ENCODE measurements at places on chromosomes 13 and 19.

- DNase-seq, result no peak
Measured at GRCh38 chr13:99326012-99326411, 18.8 kb upstream of the GPR183 start.

DNA sequence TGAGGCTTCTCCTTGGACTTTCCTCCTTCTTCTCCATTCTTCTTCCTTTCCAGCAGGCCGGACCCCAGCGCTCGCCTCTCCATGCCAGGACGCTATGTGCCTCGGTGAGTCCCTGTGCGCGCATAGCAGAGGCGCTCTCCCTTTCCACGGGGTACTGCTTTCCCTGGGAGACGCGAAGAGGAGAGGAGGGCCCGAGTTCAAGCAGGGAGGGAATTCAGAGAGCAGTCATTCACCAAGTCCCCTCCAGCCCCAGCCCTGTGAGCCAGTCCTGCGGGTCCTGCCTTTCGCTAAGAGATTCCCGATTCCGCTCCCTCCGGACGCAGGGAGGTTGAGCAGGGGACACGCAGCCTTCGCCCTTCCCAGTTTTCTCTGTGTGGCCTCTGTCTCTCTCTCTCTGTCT is 160.4 kb downstream of the EFNB2 start:
- DNase-seq, result no peak

DNA sequence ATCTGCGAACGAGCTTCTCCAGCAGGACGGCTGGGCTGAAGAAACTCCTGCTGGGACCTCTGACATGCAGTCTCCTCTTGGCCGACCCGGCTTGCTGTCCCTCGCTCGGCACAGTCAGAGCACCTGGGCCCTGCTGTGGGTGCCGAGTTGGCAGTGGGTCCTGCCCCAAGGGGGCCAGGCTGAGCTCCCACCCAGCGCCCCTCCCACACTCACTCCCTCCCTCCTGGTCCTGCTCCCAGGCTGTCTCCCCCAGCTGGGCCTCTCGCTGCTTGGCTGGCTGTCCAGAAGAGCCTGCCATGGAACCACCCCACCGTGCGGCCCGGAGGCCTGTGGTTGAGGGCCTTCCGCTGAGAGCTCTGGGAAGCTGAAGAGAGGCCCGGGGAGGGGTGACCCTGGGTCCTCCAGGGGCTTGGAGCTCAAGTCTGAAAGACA is 6.0 kb downstream of the AKT2 start:
- DNase-seq, result no peak

GRCh38 chr19:54207983-54208783 is 7.5 kb downstream of the RPS9 start:
- DNase-seq, result no peak

- DNase-seq, result no peak
Measured at GRCh38 chr13:107205318-107206104, 637.6 kb upstream of the ARGLU1 start.

DNA sequence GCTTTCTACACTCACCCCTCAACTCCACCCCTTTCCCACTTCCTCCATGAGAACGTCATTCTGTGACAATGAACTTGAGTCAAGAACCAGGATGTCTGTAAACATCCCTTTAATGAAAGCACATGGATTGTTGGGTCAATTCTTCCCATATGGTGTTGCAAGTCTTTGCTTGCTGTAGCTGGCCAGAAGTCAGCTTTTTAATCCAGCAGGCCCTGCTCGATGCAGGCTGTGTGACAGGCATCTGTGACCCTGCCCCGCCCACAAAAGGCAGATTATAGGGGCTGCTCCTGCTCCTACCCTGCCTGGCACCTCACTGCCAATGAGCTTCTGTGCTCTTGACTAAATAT is 78.0 kb downstream of the STARD13 start:
- no peak for DNase-seq

GRCh38 chr13:59409634-59410200 is 754.0 kb downstream of the DIAPH3 start:
- DNase-seq, result no peak

GRCh38 chr19:39430675-39431593 is 4.8 kb downstream of the RPS16 start:
- peak; percentile 34 for DNase-seq

DNA sequence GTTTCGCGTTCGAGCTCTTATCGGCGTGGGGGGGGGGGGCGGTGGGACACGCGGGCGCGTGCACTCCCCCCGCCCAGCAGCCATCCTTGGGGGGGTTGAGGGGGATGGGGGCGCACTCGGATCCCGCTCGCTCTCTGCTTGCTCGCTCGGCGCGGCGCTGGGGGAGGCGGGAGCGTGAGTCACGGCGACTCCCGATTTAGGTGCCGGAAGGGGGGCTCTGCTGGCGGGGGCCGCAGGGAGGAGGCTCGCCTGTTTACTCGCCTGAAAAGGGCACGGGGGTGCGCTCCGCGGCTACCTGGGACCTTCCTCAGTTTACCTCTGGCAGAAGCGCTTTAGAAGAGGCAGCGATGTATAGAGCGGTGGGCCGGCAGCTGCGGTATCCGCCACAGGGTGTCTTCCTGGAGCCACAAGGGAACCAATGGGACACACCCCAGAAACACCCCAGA is 1.1 kb upstream of the PDE4A start:
- no peak for DNase-seq

DNA sequence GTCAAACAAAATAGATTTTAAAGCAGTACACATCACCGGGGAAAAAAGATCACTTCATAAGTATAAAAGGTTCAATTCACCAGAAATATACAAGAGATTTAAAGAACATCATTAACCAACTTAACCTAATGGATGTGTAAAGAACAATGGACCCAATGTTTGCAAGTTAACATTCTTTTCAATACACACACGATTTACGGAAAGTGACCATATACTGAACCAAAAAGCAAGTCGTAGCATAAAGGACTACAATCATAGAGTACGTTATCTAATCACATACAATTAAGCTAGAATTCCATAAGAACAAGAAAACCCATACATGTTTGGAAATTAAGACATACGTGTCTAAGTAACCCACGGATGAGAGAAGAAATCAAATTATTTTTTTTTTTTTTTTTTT is 9.6 kb downstream of the TGDS start:
- DNase-seq, result no peak

DNA sequence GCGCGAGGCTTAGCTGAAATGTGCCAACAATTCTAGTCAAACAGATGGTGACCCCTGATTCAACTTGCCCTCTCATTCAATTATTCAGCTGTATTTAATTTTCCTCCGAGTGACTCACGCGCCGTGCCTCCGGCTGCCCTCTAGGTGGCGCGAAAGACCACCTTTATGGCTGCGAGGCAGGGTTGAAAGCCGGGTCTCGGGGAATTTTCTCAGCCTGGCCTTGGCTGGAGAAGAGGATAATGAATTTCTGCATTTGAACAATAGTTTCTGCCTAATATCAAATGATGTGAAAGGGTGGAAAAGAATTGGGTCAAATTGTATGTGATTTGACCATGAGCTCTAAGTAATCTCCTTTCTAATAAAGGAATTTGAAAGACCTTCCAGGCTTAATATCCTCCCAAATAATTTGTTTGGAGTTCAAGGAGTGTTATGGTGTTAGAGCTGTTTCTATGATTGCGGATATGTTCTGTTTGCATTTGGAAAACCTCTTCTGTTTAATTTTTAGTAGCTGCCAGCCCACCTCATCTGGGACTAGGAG is 310.9 kb downstream of the ZNF536 start:
- no peak for DNase-seq

GRCh38 chr13:46633416-46633815 is 80.4 kb downstream of the LRCH1 start:
- no peak for DNase-seq

DNA sequence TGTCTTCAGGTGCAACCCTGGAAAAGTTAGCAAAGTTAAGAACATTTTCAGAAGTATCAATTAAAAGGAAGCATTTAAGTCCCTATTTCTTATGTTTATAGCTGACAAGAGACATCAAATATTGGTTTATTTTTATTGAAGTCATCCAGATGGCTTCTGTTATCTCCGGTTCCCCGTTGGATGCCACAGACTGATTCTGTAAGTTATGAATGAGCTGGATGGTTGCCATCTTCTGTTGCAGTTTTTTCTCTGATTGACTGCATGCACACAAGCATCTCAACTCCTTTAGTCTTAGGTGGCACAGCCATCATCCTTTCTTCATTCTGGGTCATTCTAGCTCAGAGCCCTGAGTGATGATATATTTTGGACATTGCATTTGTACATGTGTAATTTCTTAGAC is 10.6 kb upstream of the OXGR1 start:
- no peak for DNase-seq

GRCh38 chr13:57724486-57725272 is 93.1 kb downstream of the PCDH17 start:
- DNase-seq, result no peak

GRCh38 chr13:59182241-59182640 is 981.5 kb downstream of the DIAPH3 start:
- no peak for DNase-seq

GRCh38 chr13:24630851-24631620 is 49.2 kb upstream of the ATP12A start:
- no peak for DNase-seq

- DNase-seq, result no peak
Measured at GRCh38 chr19:28429356-28429755, 783.6 kb downstream of the UQCRFS1 start.

- no peak for DNase-seq
Measured at GRCh38 chr13:41312176-41312500, 1.1 kb downstream of the NAA16 start.

GRCh38 chr19:10748927-10749434 is 31.1 kb downstream of the DNM2 start:
- no peak for DNase-seq

DNA sequence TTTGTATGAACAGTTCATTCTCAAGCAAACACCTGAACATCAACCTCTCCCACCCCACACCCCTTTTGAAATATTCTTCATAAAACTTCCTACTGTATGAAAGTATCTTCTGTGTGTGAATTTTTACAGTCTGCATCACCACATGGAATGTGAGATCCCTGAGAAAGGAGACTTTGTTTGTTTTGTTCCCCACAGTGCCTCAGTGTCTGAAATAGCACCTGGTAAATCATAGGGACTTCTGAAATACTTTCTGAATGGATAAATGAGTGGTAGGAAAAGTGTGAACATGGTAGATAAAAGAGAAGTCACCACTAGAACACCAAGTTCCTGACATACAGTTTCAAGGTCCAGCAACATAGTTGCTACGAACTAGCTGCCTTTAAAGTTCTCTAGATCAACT is 1071.2 kb downstream of the EFNB2 start:
- no peak for DNase-seq

DNA sequence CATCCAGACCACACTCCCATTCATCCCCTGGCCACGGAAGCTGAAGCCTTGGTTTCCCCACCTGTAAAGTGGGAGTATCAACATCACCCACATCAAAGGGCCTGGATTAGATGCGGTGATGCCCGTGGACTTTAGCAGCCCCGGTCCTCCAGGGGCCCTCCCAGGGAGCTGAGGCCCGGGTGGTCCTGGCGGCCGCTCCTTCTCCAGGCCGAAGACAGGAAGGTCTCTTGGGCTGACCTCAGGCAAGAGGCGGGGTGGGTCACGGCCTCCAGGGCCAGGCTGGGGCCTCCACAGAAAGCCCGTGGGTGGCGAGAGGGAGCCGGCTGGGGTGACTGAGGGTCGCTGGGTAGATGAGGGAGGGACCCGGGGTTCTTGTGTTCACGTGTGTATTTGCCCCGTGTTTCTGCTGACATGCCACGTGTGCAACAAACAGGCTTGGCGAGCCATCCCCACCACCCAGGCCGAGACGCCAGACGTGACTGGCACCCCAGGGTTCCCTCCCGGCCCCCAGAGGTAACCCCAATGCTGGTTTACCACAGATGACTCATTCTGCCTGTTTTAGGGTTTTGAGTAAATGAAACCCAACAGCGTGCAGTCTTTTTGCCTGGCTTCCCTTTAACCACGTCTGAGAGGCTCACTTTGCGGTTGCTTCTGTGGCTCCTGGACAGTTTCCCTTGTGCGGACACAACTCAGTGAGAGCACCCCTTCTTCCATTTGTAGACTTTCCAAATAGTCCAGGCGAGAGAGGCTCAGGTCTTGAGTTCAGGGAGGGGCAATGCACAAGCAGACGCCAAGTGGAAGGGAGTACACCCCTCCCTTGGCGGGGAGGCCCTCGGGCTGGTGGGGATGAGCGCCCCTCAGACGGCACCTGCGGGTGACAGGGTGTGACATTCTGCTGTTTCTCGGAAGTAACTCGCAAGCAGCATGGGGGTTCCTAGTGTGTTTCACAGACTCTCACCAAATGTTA is 42.9 kb downstream of the C13orf46 start:
- DNase-seq, result no peak

GRCh38 chr13:20704459-20705069 is 1.1 kb downstream of the IL17D start:
- no peak for DNase-seq

DNA sequence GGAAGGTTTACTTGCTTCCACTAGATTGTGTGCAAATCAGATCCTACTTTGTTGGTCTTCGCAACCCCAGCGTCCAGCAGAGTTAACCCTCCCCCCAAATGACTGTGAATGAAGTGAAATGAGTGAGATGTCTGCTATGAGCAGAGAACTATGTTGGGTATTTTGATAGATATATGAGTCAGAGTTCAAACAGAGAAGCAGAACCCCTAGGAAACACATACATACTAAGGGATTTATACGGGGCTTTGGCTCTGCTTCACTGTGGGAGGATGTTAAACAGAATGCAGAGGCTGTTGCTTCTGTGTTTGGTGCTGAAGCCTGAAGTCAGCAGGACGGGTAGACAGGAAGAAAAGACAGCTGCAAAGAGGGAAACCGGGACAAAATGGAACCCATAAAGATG is 197.0 kb downstream of the MZT1 start:
- no peak for DNase-seq

GRCh38 chr13:33629605-33630360 is 188.2 kb upstream of the RFC3 start:
- DNase-seq, result no peak

DNA sequence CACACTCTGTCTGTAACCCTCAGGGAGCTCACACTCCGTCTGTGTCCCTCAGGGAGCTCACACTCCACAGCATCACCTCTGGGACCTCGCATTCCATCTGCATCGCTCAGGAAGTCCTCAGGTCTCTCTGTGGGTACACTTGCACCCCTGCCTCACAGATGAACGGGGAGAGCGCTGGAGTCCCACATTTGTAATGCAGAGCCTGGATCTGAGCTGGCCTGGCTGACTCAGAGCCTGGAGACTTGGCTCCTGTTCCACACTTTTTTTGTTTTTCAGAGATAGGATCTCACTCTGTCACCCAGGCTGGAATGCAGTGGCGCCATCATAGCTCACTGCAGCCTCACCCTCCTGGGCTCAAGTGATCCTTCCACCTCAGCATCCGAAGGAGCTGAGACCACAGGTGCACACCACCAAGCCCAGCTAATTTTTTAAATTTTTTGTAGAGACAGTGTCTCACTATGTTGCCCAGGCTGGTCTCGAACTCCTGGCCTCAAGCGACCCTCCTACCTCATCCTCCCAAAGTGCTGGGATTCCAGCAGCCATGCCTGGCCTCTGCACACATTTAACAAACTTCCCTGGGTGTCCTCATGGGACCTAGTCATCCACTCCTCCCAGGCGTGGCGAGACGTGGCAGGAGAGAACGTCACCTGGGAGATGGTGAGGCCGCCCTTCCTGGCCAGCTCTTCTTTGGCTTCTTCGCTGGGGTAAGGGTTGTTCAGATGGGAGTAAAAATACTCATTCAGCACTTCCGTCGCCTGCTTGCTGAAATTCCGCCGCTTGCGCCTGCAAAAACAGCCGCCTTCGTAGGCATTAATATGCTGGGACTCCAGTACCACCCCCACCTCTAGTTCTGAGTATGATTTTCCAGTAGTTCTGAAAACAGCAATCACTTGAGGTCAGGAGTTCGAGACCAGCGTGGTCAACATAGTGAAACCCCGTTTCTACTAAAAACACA is 31.0 kb downstream of the CILP2 start:
- DNase-seq, result no peak

Measured in NCI-H510A (cell line).